Fibroblast of the aortic adventitia (primary cell): ENCODE measurements at places on chromosomes 5 and 9.

- DNase-seq = peak; percentile 88
These were observed 151.0 kb downstream of the GCNT1 start for GRCh38 chr9:76610011-76610352.

GRCh38 chr5:96517295-96517694 is 84.2 kb upstream of the PCSK1 start:
- DNase-seq = peak; percentile 63

- no peak for DNase-seq
These were observed 48.5 kb upstream of the MSX2 start for GRCh38 chr5:174675916-174676315.

- DNase-seq = no peak
These were observed 190.8 kb upstream of the SEMA6A start for GRCh38 chr5:116765441-116765840.

GRCh38 chr9:98429613-98430012 is 174.2 kb upstream of the TBC1D2 start:
- DNase-seq = peak; percentile 81

GRCh38 chr5:78779262-78779661 is 130.7 kb upstream of the LHFPL2 start:
- peak; percentile 53 for DNase-seq

- DNase-seq = peak; percentile 52
These were observed 44.1 kb upstream of the CEMIP2 start for GRCh38 chr9:71812385-71812784.

DNA sequence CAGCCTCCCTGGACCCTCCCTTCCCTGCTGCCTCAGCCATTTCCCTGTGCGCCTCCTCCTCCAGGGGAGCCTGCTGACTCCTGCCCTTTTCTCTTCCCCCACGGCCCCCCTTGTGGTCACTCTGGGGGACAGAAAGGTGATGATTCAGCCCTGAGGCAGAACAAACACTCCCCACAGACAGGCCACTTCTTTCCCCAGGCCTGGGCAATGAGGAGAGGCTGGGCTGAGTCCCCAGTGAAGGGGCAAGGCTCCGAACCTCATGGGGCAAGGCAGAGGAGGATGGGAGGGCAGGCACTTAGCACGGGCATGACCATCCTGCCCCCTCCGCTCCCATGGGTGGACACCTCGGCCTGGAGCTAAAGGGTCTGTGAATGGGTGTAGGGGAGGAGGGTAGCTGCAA is 21.0 kb downstream of the CSF1R start:
- DNase-seq = peak; percentile 17

GRCh38 chr9:5008202-5008601 is 23.1 kb downstream of the JAK2 start:
- DNase-seq = no peak

DNA sequence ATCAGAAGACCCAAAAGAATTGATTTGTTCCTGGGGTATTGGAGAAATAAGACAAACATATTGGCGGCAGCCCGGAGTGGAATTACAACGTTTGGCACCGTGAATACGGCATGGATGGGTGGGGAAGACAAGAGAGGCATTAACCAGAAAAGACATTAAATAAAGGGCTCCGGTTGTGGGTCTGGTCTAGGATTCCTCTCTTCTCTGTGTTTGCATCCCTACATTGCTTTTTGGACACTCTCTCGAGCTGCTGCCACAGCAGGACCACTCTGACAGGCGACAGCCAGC is 138.7 kb upstream of the PALM2AKAP2 start:
- DNase-seq = no peak

DNA sequence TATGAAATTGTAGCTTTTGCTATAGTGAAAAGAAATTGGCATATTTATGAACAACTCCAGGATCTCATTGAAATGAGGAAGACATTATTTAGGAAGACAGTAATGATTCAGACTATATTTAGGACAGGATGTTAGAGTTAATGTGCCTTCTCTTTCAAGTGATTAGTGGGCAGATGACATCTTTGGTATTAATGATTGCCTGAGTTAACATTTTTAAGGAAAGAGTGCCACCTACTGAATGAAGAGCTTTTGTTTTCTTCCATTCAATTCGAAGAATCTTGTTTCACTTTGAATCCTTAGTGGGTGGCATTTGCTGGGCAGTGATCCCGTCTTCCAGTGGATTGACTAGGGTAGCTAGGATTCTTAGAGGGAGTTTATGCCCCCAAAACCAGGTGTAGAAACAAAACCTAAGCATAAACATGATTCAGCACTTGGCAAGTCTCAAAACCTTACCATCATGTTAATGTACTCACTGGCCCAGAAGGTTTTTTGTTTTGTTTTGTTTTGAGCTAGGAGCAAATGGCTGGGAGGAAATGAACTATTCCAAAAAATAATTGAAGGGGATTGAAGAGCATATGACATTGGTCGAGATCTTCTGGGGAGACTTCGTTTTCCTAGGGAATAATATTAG is 23.2 kb downstream of the MAP3K1 start:
- DNase-seq = peak; percentile 79

- no peak for DNase-seq
These were observed 272 bp downstream of the ANAPC2 start for GRCh38 chr9:137188086-137188489.

- DNase-seq = peak; percentile 25
These were observed 635.4 kb downstream of the NR2F1-AS1 start for GRCh38 chr5:92945605-92946097.

GRCh38 chr5:34755926-34756325 is 83.0 kb upstream of the TTC23L start:
- DNase-seq = no peak

GRCh38 chr9:124853605-124854143 is 414 bp downstream of the WDR38 start:
- no peak for DNase-seq
